Neural crest cell (in vitro differentiated cells): ENCODE measurements at places on chromosomes 11 and 22.

- H3K4me3 ChIP-seq: no peak overlapping the region
- peaks cover 3% of the 10 kb centered on the region for H3K27me3 ChIP-seq
- no peaks in the 10 kb centered on the region for H3K36me3 ChIP-seq
These were observed 80.8 kb upstream of the FSHB start for GRCh38 chr11:30149998-30150397.

GRCh38 chr11:82041764-82042163 is 691.9 kb downstream of the FAM181B start:
- no peak overlapping the region for H3K4me3 ChIP-seq
- no peaks in the 10 kb centered on the region for H3K36me3 ChIP-seq
- no peak for DNase-seq
- H3K4me1 ChIP-seq: no peaks in the 10 kb centered on the region
- no peaks in the 10 kb centered on the region for H3K27me3 ChIP-seq

GRCh38 chr11:126403658-126404057 is 48.2 kb downstream of the ST3GAL4 start:
- H3K27me3 ChIP-seq: no peaks in the 10 kb centered on the region
- peaks cover 2% of the 10 kb centered on the region for H3K36me3 ChIP-seq

GRCh38 chr11:109275931-109276330 is 146.1 kb upstream of the C11orf87 start:
- H3K4me1 ChIP-seq: no peaks in the 10 kb centered on the region
- DNase-seq: no peak
- H3K27ac ChIP-seq: no peak overlapping the region
- peaks cover 7% of the 10 kb centered on the region for H3K36me3 ChIP-seq

GRCh38 chr11:131240421-131240820 is 130.0 kb upstream of the NTM start:
- no peaks in the 10 kb centered on the region for H3K36me3 ChIP-seq
- no peak overlapping the region for H3K27ac ChIP-seq
- no peaks in the 10 kb centered on the region for H3K27me3 ChIP-seq
- H3K4me3 ChIP-seq: no peak overlapping the region
